Stimulated activated CD8-positive, alpha-beta memory T cell treated with anti-CD3 and anti-CD28 coated beads, Interleukin-15, amount 100 ng/mL, for 24 hours (primary cell): ENCODE measurements at places on chromosomes 5 and 9.

GRCh38 chr5:118042076-118042475 is 946.3 kb downstream of the DTWD2 start:
- DNase-seq = no peak

GRCh38 chr9:107051392-107051791 is 188.4 kb downstream of the ZNF462 start:
- no peak for DNase-seq

GRCh38 chr5:108521841-108522506 is 140.1 kb upstream of the FBXL17 start:
- DNase-seq = no peak

DNA sequence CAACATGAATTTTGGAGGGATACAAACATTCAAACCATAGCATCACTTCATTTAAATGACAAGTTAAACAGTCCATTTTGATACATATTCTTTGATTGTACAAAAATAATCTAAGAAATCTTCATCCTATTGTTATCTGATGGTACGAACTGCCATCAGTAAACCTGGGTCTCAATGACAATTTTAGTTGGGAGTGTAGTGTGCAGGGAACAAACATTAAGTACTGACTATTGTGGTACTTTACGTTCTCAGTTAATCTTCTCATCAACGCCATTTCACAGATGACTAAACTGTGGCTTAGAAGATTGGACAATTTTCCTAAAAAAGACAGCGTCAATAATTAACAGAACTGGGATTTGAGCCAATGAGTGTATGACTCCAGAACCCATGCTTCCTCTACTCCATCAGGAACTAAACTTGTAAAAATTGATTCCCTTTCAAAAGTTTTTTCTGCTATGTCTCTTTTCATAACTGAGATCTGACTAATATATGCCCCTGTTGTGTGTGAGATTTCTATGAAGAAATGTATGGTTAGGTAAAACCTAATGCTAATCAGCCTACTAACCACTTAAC is 21.1 kb downstream of the TNPO1 start:
- DNase-seq = no peak

DNA sequence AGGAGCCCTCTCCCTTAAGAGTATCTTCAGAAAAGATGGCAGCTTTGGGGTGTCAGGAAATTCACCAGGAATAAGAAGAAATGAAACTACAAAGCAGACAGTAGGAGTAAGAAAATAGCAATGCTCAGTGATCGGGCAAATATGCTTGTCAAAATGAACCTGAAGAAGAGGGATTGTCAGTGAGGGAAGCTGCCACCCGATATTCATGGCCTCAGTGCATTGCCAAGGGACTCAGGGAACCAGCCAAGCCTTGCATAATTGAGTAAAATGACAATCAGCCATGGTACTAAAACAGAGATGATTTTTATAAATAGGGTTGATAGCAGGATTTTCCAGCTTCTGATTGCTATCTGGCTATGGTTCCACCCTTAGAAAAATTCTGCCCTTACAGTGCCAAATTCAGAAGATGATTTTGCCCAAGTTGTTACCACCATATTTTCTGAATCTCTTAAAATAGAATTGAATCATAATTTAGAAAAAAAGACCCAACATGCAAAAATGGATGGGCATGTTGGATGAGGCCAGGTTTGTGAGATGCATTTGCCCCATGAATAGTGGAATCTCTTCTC is 274.0 kb downstream of the NTRK2 start:
- DNase-seq = no peak

DNA sequence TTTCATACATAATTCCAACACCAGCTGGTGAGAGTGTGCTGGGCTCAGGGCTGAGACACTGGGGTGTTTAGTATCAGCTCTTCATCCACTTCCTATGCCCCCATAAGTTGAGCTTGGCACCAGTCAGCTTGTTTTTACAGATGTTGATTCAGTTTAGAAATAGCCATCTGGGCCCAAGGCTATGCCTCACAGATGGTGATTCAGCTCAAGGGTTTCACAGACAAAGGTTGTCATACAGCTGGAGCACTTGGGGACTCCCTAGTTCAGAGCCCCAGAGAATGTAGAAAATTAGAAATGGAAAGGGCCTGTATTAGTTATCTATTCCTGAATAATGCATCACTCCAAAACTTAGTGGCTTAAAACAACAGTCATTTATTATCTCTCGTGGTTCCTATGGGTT is 10.3 kb upstream of the CRHBP start:
- DNase-seq = no peak

GRCh38 chr9:110334183-110334582 is 3.5 kb downstream of the TXNDC8 start:
- no peak for DNase-seq

DNA sequence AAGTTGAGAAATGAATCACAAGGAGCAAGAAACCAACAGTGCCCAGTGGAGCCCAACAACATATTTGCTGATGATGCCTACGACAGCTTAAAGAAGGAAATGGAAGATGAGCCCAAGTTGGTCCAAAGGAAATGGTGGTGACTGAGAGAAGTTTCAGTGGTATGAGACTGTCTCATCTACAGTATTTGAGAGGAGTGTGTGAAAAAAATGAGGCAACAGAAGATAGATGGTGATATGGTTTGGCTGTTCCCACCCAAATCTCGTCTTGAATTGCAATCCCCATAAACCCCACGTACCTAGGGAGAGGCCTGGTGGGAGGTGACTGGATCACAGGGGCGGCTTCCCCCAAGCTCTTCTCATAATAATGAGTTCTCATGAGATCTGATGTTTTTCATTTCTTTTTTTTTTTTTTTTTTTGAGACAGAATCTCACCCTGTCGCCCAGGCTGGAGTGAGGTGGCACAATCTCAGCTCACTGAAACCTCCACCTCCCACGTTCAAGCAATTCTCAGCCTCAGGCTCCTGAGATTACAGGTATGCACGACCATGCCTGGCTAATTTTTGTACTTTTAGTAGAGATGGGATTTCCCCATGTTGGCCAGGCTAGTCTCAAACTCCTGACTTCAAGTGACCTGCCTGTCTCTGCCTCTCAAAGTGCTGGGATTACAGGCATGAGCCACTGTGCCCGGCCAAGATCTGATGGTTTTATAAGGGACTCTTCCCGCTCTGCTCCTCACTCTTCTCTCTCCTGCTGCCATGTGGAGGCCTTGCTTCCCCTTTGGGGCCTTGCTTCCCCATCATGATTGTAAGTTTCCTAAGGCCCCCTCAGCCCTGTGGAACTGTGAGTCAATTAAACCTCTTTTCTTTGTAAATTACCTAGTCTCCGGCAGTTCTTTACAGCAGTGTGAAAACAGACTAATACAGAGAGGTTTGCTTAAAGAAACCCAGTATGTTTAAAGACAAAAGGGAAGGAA is 30.2 kb downstream of the EFCAB9 start:
- DNase-seq = no peak

DNA sequence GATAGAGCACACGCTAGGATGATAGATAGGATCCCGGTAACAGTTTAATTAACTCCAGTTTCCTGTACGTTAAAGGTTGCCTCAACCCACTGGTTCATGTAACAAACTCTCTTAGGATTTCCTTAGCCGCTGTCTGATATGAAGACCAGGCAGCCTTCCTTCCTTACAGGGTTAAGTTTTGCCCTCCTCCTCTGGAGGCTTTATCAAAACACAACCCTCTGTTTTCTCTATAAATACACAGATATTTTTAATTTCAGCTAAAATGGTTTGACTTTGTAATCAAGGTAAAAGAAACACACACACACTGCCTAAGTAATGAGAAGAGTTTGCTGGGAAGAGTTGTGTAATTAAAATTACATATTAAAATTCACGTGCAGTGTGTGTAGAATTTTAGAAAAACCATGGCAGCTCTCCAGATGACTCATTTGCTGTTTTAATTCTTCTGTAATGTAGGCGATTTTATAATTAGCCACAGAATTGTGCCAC is 369.8 kb downstream of the CSNK1G3 start:
- DNase-seq = no peak

- no peak for DNase-seq
Measured at GRCh38 chr9:94881940-94882339, 155.4 kb downstream of the AOPEP start.

DNA sequence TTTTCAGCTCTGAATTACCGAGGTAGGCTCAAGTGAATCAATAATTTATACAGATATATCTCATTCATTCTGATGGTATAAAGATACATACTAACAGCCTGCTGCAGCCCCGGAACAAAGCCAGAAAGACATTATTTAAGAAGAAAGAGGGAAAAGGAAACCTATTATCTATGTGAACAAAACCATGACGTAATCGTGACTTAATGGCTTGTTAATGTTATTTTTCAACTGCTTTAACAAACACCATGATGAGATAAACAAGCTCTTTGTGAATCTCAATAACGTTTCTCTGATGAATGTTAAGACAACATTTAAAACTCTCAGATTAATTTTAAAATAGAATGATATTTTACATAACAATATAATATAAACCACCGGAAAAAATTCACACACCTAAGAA is 237.1 kb downstream of the SLF1 start:
- DNase-seq = no peak

GRCh38 chr9:87063871-87064270 is 116.6 kb upstream of the GAS1 start:
- no peak for DNase-seq

DNA sequence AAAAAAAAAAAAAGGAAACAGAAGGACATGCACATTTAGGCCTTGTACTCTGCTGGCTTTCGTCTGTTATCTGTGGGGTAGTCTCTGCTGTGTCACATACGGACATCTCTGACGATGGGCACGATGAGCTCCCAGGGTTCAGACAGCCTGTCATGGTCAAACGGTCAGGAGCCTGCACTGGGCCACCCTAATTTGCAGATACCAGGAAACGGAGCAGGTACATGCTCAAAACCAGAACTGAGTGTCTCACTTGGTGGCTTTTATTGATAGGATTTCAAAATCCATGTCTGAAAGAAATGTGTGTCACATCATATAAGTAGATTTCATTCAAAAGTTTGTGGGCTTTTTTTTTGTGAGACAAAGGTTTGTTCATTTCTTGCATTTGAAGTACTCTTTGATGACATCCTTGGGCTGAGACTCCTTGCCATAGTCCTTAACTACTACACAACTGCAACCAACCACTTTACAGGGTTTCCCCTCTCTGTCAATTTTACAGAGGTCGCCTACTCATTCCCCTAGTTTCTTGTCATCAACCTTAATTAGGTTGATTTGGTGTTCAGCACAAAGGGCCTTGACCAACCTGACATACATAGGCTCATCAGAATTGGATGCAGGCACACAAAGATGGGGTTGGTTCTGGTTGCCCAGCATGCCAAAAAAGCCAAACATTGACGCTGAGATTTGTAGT is 9.0 kb downstream of the CKMT2 start:
- DNase-seq = no peak

GRCh38 chr9:15622318-15622971 is 69.6 kb downstream of the CCDC171 start:
- DNase-seq = no peak
